ENCODE measurements at places on chromosomes 3 and 15.

- no peak for DNase-seq
These were observed 85.9 kb upstream of the IL12A start for GRCh38 chr3:159902546-159903314.

GRCh38 chr3:48129921-48130320, 58.3 kb downstream of the CDC25A start:
- no peak for DNase-seq

- DNase-seq = no peak
These were observed 25.7 kb downstream of the TGFBR2 start for GRCh38 chr3:30632065-30632464.

- no peak for DNase-seq
These were observed 20.8 kb downstream of the MUC4 start for GRCh38 chr3:195790901-195791300.

- no peak for DNase-seq
These were observed 33.2 kb downstream of the ZDHHC19 start for GRCh38 chr3:196177967-196178366.

- DNase-seq = no peak
These were observed 12.4 kb downstream of the MYO1E start for GRCh38 chr15:59360305-59360704.

Data from NCI-H2171 treated with DMSO at 0.1 percent for 48 hours (cell line).